GM12865 (cell line): ENCODE measurements at places on chromosomes 5 and 9.

- no peak for DNase-seq
Measured at GRCh38 chr5:28743025-28743715, 1704.8 kb upstream of the CDH9 start.

- no peak for DNase-seq
Measured at GRCh38 chr5:76978869-76979268, 26.0 kb downstream of the CRHBP start.

DNA sequence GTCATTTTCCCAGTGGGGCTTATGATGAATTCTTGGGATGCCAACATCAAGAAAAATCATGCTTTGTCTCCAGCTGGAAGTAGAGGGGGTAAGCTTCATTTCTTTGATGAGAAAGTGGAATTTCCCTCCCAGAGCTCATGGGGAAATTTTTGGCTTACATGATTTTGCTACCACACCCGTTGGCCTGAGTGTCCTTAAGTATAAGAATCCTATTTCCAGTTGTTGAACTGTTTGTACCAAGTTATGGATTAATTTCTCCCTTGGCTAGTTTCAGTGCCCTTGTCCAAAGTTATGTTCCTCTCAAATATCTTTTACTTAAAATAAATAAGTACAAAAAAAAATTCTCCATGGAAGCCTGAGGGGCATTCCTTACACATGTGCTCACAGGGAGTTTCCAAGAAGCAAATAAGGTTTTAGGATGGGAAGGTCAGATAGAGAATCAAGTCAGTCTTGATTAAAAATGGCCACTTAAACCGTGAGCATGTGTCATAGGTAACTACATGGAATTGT lies 82.3 kb downstream of the PTCD2 start:
- DNase-seq, result no peak

- no peak for DNase-seq
Measured at GRCh38 chr9:129273136-129273895, 95.3 kb upstream of the IER5L start.

GRCh38 chr9:133148199-133149129 lies 15.2 kb downstream of the GBGT1 start:
- DNase-seq, result peak; percentile 66
